ENCODE measurements at places on chromosomes 12 and 14.

GRCh38 chr14:24139272-24139934, 2.0 kb downstream of the EMC9 start:
- no peak for DNase-seq

DNA sequence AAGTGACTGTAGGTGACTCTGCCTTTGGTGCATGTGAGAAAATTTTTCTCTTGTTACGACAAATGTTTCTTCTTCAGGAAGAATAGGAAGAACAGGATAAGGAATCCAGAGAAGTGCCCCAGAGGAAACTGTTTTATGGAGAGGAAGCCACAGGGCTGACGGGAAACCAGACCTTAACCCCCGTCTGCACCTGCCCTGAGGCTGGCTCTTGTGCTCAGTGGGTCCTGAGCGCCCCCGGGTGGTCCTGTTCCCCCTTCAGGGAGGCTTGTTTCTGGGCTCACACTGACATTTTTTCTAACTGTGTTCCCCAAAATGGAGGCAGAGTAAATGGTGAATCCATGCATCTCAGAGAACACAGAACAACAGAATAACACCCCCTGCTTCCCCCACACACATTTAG, 691.8 kb downstream of the TMEM121 start:
- DNase-seq = no peak

DNA sequence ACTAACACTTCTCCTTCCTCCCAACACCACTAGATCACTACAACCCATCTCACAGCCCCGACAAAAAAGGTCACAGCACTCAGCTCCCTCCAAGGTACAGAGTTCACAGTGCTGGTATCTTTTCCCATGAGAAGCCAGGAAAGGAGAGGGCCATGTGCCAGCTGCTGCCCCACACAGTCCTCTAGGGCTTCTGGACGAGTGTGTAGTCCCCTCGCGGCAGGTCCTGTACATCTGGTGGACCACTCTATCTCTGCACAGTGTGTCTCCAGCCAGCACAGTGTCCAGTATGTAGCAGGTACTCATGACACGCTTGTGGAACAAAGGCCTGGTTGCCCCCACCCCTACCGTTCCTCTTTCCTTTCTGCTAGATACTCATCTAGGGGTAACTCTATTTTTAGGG, 134.4 kb upstream of the FOXN3 start:
- no peak for DNase-seq

- DNase-seq = no peak
Observed at GRCh38 chr12:5910790-5911548, 34.1 kb downstream of the ANO2 start.

Measured in HFFc6 (cell line).